ENCODE measurements at places on chromosomes 12 and 14.

DNA sequence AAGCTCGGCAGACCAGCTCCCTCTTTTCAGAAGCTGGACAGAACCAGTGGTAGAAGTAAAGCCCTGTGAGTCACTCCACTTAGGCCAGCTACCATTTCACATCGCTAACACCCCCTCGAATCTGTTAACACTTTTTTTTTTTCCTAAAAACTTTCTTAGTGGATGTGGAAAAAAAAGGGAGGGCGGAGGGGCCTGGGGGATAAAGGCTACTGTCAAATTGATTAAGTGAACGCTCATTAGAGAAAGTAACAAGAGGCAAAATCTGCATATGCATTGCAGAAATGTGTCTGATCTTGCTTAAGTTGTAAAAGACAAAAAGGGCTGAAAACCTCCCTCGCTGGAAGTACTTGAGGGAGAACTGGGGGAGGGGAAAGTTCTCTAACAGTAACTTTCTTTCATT is 86.6 kb upstream of the OTX2 start:
- DNase-seq = no peak

DNA sequence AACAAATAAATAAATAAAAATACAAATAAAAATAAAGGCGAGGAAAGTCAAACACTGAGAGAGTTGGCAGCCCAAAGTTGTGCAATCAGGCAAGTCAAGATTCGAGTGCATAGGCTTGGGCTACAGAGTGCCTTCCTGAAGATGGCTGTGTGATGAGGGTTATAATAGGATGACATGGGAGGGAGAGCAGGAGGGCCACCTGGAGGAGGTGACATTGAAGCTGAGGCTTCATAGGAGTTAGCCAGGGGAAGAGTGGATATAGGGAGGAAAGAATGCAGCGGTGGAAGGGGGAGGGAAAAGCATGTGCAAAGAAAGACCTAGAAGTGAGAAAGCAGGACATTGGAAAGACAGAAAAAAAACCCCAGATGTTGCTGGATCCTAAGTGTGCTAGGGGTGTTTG is 53.1 kb downstream of the YEATS4 start:
- DNase-seq = no peak

GRCh38 chr14:69848156-69848555 is 31.1 kb upstream of the SMOC1 start:
- no peak for DNase-seq

- no peak for DNase-seq
Measured at GRCh38 chr12:97535582-97535981, 73.0 kb downstream of the RMST start.

DNA sequence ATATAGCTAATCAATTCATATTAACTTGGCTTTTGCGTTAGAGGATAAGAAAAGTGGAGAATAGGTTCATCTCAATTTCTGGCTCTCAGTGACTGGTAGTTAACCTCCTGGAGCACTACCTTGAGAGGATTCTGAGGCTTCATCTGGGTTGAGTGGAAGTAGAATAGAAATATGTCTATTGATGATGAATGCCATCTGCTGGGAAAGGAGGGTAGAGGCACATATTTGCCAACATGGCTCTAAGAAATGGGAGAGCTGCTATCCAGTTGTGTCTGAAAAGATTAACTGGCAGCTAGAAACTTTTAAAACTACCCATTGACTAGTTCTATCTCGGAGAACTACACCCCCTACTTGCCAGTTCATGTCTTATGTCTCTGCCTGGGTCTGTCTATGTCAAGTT is 530.1 kb downstream of the NRXN3 start:
- DNase-seq = no peak

DNA sequence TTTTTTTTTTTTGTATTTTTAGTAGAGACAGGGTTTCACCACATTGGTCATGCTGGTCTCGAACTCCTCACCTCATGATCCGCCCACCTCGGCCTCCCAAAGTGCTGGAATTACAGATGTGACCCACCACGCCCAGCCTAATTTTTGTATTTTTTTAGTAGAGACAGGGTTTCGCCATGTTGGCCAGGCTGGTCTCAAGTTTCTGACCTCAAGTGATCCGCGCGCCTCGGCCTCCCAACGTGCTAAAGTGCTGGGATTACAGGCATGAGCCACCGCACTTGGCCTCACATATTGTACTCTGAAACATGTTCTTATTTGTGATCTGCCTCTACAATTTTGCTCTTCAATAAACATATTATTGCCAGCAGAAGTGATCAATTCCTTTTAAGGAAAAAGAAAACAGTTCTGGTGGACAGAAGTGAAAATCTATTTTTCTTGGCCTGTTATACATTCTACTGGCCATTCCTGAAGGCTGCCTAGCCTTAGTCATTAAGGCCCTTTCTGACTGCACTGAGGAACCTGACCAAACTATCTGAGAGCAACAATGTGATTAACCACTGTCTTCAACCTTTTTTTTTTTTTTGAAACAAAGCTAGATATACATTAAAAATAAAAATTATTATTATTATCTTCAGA is 36.1 kb downstream of the SNX6 start:
- DNase-seq = no peak

DNA sequence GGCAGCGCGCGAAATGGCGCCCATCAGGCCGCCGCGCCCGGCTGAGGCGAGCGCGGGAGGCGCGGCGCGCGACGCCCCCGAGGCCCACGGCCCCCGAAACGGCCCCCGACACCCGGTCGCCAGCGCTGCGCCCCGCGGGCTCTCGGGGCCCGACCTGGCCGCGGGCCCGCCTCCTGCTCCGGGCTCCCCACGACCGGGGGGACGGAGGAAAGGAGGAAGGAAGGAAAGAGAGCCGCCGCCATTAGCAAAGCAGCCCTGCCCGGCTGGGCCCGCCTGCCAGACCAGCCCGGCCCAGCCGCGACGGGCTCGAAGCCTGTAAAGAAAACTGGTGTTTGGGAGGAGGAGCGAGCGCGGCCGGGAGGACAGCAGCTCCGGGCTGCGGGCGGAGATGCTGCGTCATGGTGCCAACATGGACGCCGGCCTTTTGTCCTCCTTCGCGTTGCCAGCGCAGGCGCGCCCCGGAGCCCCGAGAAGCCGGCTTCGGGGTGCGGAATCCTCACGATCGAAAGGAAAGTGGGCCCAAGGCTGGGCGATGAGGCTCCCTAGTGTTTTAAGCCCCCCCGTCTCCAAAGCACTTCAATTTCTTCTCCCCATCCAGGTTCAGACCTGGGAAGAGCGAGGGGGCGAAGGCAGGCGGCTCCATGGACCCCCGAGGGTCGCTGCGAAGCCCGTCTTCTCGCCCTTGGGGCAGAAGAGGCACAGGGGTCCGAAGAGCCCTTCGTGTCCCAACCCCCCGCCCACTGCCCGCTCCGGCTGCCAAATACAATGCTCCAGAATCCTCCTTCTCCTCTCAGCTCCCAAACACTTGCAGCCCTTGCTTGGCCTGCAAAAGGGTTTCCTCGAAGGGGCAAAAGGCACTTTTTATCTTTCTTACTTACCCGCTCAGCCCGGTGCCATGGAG is 2.9 kb upstream of the SETD1B start:
- peak; percentile 90 for DNase-seq

DNA sequence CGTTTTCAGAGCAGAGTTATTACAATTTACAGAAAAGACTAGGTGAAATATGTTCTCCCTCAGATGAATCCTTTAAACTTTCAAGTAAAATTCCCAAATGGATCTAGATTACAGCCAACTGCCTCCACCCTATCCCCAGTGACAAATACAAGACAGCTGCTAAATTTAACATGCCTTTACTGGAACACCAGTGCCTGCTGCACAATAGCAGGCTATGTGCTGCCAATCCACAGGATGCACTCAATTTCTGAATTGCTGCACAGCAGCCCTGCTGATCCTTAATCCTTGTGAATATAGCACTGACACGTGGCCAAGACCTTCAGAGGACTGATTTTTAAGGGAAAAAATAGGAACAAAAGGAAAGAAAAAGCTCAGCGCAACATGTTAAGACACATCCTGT is 128.9 kb downstream of the CCER1 start:
- no peak for DNase-seq

- no peak for DNase-seq
Measured at GRCh38 chr14:49641697-49642129, 6.7 kb upstream of the DNAAF2 start.

- DNase-seq = no peak
Measured at GRCh38 chr14:74415115-74415437, 10.9 kb downstream of the SYNDIG1L start.

DNA sequence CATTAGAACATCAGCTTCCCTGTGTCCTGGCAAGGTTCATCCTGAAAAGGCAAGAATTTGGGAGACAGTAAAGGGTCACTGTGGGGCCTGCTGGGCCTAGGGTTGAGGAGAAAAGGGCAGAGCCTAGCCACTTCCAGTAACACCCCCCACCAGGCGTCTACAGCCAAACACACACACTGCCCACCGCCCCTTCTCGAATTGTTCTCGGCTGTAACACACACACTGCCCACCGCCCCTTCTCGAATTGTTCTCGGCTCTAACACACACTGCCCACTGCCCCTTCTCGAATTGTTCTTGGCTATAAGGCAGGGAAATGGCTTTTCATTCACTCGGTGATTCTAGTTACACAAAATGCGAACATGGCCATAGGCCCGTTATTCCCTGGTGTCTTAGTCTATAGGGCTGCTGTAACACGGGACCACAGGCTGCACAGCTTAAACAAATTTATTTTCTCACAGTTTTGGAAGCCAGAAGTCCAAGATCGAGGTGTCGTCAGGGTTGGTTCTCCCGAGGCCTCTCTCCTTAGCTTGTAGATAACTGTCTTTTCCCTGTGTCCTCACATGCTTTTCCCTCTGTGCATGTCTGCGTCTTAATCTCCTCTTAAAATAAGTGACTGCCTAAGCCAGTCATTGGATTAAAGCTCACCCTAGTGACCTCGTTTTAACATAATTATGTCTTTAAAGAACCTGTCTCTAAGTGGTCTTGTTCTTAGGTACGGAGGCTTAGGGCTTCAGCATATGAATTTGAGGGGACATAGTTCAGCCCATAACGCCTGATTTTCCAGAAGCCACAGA is 171.0 kb downstream of the ADGRD1 start:
- DNase-seq = no peak

DNA sequence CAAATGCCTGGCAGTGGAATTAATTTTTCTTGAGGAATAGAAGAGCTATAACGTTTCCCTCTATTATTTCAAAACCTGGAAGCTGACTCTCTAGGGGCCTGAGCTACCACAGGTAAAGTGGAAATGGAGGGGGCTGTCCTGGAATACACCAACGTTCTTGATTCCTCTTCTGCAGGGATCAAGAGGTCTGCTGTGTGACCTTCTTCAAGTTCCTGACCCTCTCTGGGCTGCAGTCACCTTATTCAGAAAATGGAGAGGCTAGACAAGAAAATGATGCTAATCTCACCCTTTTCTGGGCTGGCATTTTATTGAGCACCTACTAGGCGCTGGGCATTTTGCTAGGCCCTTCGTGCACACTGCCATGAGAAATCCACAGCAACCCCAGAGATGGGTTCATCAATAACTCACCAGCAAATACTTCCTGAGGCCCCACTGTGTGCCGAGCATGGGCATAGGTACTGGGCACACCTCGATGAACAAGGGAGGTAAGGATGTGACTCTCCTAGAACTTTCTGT is 55.2 kb upstream of the DLK1 start:
- DNase-seq = no peak

DNA sequence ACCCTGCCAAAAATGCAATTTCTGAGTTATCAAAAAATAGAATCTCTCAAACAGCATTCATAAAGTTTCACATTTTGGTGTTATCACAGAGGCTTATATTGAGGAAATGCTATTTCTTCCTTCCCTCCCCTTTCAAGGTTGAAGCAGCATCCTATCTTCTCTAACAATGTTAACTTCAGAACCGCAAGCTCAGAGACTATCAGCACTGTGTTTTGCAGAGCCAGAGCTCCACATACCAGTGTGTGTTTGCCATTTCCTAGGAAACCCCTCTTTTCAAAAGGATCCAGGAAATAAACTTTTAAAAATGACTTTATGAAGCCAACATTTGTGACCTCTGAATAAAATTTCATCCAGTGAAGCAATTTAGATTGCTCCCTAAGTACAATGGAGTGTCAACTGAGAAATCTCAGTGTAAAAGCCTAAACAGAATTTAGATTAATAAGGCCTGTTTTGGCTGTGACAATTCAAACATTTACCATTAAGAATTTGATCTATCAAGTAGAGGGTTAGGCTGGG is 332.6 kb downstream of the NOVA1 start:
- no peak for DNase-seq

GRCh38 chr12:115920395-115921183 is 356.9 kb downstream of the MED13L start:
- no peak for DNase-seq

GRCh38 chr14:54480830-54481562 is 7.8 kb downstream of the GMFB start:
- no peak for DNase-seq

- no peak for DNase-seq
Measured at GRCh38 chr12:125492354-125493270, 427.4 kb downstream of the AACS start.

- no peak for DNase-seq
Measured at GRCh38 chr12:93060666-93061472, 131.8 kb upstream of the EEA1 start.

- DNase-seq = no peak
Measured at GRCh38 chr12:75048767-75049166, 160.9 kb downstream of the KCNC2 start.

- DNase-seq = no peak
Measured at GRCh38 chr12:58301038-58301729, 359.8 kb downstream of the ATP23 start.

DNA sequence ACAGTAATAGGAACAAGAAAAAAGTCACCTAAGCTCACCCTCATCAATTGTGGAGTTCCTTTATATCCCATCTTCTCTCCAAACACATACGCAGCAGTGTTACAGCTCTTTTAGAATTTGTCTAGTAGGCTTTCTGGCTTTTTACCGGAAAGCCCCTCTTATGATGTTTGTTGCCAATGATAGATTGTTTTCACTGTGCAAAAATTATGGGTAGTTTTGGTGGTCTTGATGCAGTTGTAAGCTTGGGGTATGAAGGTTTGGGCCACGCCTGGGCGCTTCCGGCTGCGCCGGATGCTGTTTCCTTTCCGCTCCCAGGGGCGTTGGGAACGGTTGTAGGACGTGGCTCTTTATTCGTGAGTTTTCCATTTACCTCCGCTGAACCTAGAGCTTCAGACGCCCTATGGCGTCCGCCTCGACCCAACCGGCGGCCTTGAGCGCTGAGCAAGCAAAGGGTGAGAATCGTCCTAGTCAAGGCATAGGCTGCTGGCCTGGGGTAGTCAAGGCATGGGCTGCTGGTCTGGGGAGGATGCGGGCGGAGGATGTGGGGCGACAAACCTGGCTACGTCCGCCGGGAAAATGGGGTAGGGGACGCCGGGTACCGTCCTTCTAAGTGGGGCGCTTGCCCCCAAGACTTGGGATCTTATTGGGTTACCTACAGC is at the start of the genes C12orf57 and RNU7-1:
C12orf57 (plus strand) TSS at position 301 of the 659 bp plus-strand sequence; CDS start at position 401, 100 bp downstream.
RNU7-1 (plus strand) TSS at position 95 of the 659 bp plus-strand sequence.
- DNase-seq = peak; percentile 84

- DNase-seq = no peak
Measured at GRCh38 chr14:99158150-99158549, 113.8 kb downstream of the BCL11B start.

DNA sequence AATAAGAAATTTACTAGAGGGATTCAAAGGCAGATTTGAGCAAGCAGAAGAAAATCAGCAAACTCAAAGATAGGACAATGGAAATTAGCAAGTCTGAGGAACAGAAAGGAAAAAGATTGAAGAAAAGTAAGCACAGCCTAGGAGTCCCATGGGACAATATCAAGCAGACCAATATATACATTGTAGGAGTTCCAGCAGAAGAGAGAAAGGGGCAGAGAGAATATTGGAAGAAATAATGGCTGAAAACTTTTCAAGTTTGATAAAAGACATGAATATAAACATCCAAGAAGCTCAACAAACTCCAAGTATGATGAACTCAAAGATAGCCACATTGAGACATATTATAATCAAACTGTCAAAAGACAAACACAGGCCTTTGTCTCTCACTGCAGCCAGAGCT is 25.2 kb downstream of the ATP23 start:
- DNase-seq = no peak

- no peak for DNase-seq
Measured at GRCh38 chr12:11761869-11762567, 112.5 kb downstream of the ETV6 start.
